Fibroblast of skin of right biceps (primary cell): ENCODE measurements at places on chromosomes 3 and 15.

DNA sequence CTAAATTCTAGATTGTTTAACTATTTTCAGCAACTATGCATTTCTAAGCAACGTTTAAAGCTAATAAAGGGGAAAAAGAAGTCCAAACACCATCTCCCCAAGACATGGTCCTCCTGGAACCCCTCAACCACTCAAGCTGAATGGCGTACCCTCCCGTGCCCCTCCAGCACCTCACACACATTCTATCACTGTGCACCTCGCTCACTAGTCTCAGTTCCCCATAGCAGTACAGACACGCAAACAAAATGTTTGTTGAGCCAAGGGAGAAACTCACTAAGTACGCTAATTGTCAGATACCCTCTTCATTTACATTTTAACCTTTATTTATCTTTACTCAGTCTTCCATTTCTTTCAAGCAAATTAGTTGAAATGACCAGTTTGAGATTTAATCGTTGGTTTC, 48.8 kb downstream of the ACAP2 start:
- no peak for DNase-seq

- DNase-seq, result no peak
Measured at GRCh38 chr3:43854916-43855315, 164.2 kb downstream of the ABHD5 start.

DNA sequence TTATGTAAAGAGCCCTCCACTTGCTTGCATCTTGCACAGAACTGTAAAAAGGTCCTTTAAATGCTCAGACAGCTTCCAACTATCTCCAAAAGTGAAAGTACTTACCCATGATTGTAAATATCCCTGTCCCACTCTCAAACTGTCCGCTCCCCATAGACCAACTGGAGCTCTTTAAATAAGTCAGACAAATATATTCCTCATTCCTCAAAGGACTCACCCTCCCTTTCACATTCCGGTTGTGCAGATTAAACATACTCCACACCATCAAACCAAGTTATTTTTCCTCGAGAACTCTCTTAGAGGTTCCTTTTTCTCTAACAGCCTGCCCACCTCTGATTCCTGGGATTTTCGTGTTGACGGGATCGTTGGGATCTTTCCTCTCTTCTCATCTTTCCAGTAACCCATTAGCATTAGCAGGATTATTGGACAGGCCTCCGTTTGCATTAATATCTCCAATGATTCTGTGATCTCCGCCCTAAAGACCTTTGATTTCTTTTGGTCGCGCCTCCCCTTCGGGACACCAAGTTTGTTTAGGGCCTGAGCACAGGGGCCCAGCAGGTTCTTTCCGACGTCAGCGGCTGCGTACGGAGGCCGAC, 763 bp downstream of the GOLGB1 start:
- peak; percentile 4 for DNase-seq

- no peak for DNase-seq
Measured at GRCh38 chr3:194168994-194169393, 33.0 kb downstream of the HES1 start.

DNA sequence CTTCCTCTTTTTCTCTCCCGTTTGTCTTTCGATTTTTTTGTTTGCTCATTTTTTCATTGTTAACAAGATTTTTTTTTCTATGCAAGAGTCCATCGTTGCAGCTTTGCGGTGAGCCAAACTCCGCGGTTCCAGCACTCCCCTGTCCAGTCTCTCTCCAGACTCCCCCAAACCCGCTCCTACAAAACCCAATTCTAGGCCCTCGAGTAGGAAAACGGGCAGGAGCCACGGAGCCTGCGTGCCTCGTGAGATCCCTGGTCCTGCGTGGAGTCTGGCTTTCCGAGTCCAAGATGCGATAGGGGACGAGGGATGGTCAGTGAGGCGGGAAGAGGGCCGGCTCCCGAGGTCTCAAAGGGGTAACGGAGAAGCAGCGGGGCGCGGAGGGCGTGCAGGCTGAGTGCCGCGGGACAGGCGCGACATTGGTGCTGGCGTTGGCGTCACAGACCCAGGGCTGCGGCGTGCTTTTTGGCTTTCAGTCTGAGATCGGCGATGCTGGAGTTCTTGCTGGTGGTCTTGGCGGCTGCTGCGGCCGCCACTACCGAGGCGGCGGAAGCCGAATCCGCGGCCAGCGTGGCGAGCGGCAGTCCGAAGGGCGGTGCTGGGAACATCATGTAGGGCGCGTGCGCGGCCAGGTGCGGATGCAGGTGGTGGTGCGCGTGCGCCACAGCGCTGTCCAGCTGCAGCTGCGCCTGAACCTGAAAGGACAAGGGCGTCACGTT, 8.5 kb downstream of the SHOX2 start:
- DNase-seq, result peak; percentile 38

DNA sequence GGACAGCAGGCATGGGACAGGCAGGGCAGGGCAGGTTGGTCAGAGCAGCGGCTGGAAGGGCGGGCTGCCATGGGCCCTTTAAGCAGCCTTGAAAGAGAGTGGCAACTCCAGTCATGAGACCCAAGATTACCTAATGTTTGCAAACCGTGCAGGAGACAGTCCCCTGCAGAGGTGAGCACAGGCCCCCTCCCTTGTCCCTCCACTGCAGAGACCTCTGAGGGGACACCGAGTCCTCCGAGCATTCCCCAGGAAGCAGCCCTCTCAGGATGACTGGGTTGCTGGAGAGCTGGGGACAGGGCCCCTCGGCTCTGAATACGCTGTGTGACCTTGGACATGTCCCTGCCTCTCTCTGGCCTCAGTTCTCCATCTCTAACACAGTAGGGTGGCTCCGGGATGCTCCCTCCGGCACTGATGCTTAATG, 81.4 kb downstream of the IQSEC1 start:
- DNase-seq, result no peak

DNA sequence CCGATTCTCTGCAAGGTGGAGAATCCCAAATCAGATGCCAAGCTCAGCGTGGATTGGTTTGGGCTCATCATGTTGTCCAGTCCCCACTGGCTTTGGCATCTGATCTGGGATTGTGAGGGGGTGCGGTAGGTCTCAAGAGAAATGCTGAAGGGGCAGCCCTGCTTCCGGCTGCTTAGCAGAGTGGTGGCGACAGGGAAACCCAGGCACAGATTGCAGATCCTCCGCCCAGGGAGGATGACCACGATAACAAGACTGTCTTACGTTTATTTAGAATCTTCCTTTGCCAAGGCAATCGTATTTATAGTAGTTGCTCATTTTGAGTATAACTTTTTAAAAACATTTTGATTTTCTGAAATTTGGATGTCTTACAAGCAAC, 61.1 kb downstream of the SLC12A8 start:
- DNase-seq, result no peak

GRCh38 chr15:79881254-79881653, 15.6 kb downstream of the MTHFS start:
- no peak for DNase-seq

GRCh38 chr3:118101891-118102290, 932.8 kb downstream of the IGSF11 start:
- no peak for DNase-seq

DNA sequence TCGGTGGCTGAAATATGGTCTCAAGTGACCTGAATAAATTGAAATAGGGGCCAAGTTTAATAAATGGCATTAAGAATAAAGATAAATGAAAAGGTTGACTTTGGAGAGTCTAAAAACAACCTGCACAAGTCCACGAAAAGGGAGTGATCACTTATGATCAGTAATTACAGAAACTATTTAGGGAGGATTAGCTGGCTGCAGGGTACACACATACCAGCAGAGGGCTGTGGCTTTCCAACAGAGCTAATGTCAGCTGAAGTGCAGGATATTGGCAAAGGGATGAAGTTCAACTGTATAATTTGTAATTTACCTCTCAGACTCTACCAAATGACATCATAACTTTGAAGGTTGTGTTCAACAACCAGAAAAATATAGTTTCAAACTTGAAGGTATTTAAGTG, 86.8 kb downstream of the SYNPR start:
- no peak for DNase-seq

GRCh38 chr15:50330921-50331320, 24.1 kb downstream of the GABPB1 start:
- DNase-seq, result no peak

DNA sequence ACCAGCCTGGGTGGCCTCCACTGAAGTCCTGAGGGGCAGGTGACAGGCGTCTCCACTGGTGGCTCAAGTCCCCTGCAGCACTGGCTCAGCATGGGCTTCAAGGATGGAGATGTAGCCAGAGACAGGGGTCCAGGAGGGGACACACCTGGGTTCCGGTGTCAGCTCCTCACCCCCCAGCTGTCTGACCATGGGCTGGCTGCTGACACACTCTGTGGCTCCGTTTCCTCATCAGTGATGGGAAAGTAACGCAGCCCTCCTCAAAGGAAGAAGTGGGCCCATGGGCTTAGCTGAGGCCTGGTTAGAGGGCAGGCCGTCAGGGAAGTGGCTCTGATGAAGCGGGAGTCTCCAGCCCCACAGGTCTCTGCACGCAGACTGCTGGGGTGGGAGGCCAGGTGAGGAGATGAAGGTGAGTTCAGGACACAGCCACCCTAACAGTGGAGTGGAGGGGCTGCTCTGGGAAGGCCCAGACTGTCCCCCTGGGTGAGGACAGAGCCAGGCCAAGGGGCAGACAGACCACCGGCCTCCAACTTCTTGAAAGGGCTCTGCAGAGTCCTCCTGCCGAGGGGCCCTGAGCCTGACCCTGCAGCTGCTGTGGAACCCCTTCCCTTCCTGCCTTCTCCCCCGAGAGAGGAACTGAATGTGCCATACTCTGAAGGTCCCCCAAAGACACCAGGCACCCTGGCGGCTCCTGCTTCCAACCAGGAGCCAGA, 24.0 kb downstream of the PSTPIP1 start:
- no peak for DNase-seq

DNA sequence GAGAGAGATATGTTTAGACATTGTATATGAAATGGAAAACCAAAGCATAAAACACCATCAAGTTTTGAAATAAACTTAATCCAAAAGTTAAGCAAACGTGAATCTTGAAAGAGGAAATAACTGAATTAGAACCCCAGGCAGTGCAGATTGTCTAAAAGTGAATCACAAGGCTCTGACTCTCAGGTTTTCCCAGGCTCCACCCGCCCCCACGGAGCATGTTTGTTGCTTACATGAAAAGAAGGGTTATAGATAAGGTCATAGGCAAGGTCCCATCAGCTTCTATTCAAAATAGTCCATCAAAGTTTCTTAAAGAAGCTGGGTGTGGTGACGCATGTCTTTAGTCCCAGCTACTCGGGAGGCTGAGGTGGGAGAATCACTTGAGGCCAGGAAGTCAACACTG, 29.0 kb upstream of the SLMAP start:
- no peak for DNase-seq

DNA sequence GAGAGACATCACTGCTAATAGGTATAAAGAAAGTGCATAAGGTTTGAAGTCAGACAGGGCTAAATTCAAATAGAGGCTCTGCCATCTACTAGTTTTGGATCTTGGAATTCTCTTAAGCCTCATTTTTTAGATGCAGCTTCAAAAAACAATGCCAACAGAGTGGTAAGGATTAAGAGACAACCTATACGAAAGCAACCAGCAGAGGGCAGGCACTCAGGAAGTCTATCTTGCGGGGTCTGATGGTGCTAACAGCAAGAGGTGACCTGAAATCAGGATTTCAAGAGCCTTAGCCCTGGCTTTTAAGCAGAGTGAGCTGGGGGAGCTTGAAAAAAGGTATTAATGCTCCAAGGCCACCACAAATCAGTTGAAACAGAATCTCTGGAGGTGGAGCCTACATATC, 40.7 kb downstream of the LDHAL6B start:
- peak; percentile 70 for DNase-seq

- DNase-seq, result no peak
Measured at GRCh38 chr3:107976202-107976800, 114.5 kb downstream of the CD47 start.

DNA sequence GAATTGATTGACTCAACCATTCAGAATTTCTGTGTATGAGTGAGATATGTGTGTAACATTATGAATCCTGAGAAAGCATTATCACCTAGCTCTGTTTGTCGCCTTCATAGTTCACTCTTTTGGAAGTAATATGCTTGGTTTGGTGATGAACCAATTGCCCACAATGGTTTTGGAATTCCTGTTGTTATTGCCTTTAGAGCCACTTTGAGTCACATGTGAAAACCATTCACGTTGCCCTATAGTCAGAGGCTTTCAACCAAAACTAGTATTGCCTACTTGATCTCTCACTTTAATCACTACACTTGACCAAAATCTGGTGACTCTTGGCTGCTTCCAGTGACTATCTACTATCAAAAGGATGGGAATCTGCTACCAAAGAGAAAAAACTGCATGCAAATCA, 78.2 kb upstream of the FLNB start:
- DNase-seq, result no peak

GRCh38 chr15:62856466-62857246, 185.9 kb upstream of the TPM1 start:
- DNase-seq, result no peak

DNA sequence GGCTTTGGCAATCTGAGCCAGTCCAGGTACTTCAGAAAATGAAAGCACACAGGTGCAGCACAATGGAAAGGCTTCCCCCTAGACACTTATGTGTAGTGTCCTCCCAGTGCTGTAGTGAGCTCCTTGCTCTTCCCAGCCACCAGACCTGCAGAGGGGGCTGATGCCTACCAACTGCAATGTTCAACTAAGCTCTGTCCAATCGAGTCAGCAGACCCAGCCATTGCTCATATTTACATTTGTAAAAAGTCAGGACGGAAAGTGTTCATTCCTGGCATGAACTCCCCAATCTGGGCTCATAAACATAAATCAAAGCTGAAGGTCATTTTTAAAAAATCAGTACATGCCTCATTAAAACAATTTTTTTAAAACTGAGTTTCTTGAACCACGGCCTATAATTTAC, 73.0 kb downstream of the FOXP1 start:
- DNase-seq, result peak; percentile 86

GRCh38 chr3:64726414-64727090, 38.8 kb upstream of the ADAMTS9 start:
- no peak for DNase-seq

GRCh38 chr15:48972750-48973503, 9.2 kb upstream of the SHC4 start:
- no peak for DNase-seq

DNA sequence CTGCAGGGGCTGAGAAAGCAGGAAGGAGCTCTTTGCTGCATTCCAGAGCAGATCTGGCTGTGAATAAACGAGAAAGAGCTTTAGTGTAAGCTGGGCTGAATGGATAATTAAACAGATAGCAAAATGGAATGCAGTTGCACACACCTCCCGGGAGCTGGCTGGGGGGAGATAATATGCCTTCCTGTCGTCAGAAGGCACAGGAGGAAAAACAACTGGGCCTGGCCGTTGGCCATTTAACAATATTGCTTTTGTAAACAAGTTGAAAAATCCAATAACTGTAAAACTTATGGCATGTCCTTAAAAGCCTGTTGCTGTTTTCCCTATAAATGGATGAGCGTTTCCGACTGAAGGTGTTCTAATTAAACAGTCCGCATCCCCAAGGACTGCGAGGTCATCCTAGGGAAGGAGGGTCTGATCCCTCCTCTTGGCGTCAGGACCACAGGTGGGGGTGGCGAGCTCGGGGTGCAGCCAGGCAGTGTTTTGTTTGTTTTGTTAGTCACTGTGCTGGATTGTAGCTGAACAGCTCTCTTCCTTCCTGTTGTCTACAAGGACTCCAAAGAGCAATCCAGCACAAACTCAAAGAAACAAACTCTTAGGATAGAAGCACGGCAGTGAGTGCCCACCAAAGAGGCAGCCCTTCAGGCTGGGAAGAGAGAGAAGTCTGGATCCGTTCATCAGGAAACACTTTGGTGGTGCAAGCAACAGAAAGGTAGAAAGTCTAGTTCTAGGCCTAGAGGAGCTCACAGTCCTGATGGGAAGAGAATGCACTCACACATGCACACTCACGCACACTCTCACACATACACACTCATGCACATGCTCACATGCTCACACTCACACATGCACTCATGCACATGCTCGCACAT, 133.4 kb upstream of the SMAD3 start:
- DNase-seq, result peak; percentile 73
